ENCODE measurements at places on chromosomes 2 and 18.

GRCh38 chr2:203583701-203584100, 48.6 kb upstream of the RAPH1 start:
- DNase-seq: peak; percentile 61

DNA sequence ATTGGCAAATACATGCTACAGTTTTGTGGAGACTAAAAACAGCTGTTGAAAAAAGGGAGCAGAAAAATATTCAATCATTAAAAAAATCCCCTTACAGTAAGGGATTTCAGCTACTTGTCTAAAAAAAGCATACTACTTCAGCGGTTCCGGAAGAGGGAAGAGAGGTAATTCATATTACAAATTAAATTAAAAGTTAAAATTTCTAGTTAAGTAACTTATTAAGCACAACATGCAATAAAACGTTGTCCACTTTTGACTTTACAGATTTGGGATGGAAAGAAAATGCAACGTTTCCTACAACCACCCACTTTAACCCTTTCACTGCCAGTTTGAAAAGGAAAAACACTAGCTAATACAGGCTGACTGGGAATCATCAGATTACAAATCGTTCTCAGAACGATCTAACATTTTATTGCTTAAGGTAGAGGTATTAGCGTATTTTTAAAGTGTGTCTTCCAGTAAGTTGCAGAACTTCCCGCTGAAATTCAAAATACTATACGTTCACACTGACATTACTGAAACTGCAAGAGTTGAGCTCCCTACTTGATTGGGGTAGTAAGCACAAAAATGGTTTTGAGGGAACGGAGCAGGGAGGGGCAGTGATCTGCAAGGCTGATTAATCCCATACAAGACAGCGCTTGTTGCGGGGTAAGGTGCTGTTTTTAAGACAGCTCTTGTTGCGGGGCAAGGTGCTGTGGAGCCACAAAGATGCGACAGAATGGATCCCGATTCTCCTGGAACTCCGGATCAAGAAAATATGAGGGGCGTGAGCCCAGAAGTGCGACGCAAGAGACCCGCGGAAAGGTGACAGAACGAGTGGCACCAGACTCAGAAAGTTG, 743 bp downstream of the HADHA start:
- no peak for DNase-seq

DNA sequence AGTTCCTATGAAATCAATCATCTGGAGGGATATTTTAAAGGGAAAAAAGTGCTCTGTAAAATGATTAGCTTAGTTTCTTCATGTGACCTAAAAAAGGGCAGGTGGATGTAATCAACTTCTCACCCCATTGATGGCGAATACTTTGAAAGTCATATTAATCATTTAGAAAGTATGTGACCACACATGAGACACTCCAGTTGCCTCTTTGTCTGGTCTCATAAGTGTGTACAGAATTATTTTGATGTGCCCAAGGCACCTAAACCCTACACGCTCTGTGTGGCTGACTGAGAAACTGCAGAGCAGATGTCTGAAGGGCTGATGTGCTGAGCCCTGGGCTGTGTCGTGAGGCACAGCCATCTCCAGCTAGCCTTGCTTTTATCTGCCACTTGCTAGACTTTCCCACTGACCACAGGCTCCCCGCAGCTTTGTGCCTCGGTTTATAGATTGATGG, 26.9 kb downstream of the SGPP2 start:
- no peak for DNase-seq

DNA sequence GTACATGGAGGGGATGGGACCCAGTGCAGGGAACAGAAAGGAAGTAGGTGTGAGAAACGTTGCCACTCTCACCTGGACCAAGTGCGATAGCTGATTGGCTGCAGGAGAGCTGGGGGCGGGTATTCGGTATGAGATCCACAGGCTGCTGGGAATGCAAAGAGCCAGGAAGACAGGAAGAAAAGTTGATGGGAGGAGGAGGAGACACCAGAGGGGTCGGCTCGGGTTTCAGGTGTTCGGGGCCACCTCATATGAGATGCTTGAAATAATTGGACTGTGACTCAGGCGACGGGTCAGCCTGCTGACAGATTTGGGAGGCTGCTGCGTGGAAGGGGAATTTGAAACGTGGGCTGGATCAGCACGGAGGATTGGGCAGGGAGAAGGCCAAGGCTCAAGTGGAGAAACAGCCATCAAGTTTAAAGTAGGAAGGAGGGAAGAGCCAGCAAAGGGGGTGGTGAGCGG, 65.1 kb downstream of the MRPS9 start:
- DNase-seq: peak; percentile 69

- no peak for DNase-seq
These were observed 126.7 kb downstream of the STK39 start for GRCh38 chr2:168120730-168121129.

DNA sequence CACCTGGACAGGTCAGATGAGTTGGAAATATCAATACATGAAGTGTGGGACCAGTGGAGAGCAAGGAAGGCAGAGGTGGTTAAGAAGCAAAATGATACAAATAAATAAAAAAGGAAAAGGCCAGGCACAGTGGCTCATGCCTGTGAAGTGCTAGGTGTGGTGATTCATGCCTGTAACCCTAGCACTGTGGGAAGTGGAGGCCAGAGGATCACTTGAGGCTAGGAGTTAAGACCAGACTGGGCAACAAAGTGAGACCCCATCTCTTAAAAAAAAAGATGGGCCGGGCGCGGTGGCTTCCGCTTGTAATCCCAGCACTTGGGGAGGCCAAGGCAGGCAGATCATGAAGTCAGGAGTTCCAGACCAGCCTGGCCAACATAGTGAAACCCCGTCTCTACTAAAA, 2.9 kb downstream of the STON1 start:
- no peak for DNase-seq

DNA sequence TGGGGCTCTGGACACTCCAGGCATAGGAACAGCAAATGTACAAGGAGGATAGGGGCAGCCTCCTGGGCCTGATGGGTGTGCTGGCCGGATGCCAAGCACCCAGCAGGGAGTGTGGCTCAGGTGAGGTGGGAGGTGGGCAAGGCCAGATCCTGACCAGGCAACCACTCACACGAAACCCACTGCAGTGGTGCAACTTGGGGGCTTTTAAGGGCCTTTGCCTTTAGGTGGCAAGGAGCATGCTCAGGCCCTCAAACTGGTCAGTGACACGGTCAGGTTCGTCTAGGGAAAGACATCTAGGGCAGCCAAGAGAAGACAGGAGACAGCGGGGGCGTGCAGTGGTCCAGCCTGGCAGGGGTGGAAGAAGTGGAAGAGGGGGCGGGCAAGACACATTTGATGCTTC, 18.4 kb upstream of the TEX51 start:
- DNase-seq: no peak

DNA sequence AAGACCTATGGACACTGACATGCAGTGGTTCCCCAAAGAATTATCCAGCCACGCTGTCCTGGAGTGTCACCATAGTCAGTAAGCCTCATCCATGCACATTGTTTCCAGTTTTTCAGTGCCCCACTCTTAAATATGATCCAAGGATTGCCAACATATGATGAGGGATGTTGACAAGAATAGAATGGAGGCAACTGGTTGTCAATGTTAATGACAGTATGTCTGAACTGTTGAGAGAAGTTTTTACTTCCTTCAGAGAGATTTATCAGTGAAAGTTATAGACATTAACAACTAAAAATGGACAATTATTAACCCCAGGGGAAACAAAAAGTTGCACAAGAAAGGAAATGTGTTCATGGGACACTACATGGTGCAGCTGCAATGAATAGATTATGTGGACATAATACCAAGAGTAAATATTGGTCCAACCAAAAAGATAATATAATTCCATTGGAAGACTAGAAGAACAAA, 69.9 kb downstream of the CYP26B1 start:
- no peak for DNase-seq

DNA sequence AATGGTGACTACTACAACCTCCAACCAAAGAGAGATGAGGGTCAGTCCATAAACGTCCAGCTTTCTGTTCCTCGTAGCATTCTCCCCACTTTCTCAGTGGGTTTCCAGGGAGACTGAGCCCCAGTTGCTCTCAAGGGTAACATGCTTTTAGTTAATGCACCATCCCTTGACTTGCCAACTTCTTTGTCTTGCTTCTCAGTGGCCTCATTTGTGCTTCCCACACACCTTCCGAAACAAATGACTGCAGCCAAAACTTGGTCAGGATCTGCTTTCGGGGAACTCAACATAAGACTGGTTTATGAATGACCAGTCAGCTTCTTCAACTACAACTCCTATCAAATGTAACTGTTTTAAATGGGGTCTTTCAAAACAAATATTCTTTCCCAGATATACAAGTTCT, 94.1 kb downstream of the COL6A3 start:
- no peak for DNase-seq

GRCh38 chr18:12296457-12296856, 11.6 kb upstream of the TUBB6 start:
- no peak for DNase-seq

- no peak for DNase-seq
These were observed 146.4 kb downstream of the TPO start for GRCh38 chr2:1559589-1560175.

- DNase-seq: no peak
These were observed 26.3 kb downstream of the PRELID3A start for GRCh38 chr18:12433829-12434540.

GRCh38 chr2:241943961-241944575, 74.5 kb downstream of the RTP5 start:
- no peak for DNase-seq

DNA sequence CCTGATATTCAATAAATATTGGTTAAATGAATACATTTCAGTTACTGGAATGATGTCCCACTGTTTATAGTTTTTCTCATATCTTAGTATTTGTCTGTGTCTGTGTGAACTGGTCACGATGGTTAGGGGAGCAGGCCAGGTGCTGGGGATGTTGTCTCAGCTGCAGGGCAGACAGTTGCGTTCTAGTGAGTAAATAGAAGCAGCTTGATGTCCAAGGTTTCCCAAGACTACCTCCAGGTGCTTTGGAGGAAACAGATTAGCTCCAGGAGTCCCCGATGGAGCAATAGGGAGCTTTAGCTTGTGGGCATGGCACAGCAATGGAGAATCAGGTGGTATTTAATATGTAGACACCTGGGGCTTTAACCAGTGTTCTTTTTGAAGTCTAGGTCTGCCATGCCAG, 75.5 kb downstream of the GULP1 start:
- no peak for DNase-seq

DNA sequence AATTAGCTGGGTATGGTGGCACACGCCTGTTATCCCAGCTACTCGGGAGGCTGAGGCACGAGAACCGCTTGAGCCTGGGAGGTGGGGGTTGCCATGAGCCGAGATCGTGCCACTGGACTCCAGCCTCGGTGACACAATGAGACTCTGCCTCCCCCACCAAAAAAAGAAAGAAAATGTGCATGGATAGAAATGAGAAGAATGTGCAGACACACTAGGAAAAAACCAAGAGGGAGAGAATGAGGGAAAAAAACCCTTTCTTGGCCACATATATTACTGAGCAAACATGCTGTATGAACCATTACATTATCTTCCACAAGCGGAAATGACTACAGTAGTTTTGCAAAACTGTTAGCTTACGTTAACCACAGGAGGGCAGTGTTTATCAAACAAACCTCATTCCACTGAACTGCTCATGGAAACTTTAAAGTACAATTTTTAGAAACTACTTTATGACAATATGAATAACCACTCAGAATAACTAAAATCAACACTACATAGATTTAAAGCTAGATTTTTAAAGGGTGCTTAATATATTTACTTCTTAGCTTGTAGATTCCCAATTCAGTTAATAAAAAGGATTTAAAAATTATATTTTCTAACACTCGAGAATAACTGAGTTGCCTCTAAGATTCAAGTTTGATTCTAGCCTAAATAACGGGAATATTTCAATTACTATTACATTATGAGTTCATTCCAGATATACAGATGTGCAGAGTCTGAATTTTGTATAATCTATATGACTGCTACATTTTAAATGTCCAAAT, 26.4 kb downstream of the ASXL2 start:
- DNase-seq: no peak

DNA sequence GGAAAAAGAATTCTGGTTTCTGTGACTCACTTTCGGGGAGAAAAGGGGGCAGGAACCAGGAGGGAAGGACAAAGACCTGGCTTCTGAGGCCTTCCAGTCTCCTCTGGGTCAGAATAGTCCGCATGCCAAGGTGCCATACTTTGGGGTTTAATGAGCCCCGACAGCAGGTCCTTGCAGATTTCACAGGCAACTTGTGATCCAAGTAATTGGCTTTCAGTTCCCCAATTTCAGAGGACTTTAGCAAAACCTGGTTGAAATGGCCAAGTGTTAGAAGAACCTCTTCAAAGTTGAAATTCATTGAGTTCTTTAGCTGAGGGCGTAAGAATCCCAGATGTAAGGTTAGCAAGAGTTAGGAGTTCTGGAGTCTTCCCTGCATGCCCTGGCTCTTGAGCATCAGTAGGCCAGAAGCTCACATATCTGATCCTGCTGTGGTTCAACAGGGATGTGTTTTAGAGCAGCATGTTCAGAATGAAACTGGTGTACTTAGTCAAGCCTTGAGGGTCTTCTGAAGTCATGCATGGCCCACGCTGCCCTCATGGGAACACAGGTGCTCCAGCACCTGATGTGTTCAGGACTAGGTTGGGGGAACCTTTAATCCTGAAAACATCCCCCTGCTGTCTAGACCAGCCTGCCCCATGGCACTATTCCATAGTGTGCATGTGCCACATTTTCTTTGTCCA, 143.0 kb downstream of the NUP35 start:
- no peak for DNase-seq

GRCh38 chr2:158290225-158290624, 166.3 kb downstream of the CCDC148 start:
- no peak for DNase-seq

GRCh38 chr2:110941226-110941625, 179.5 kb upstream of the BCL2L11 start:
- no peak for DNase-seq

GRCh38 chr2:49801898-49802450, 647.7 kb upstream of the FSHR start:
- no peak for DNase-seq

GRCh38 chr2:43068041-43068533, 158.3 kb downstream of the ZFP36L2 start:
- DNase-seq: no peak

- no peak for DNase-seq
These were observed 91.3 kb upstream of the ZFP36L2 start for GRCh38 chr2:43317680-43318079.

DNA sequence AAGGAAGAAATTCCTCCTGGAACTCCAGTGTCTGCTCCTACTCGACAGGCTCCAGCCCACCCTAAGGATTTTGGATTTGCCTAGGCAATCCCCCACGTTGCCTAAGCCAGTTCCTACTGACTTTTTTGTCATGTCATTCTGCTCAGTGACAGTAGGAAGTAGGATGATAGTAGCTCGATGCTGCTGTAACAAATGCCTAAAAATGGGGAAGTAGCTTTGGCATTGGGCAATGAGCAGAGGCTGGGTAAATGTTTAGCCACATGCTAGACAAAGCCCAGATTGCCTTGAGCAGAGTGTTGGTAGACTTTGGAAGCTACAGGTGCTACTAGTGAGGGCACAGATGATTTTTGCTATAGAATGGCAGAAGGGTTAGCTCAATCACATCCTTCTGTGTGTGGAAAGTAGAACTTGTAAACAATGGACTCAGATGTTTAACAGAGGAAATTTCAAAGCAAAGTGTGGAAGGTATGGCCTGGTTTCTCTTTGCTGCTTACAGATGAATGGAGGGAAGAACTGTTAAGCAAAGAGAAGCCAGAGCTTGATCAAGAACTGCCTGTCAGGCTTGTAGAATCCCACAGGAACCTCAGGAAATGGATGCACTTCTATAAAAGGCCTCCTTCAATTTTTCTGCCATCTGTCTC, 154.8 kb downstream of the RNF144A start:
- DNase-seq: no peak

Data from RWPE2 (cell line).